ENCODE measurements at places on chromosomes 3 and 15. TPM values are rescaled to one million over a fixed set of nuclear protein-coding genes. Genes with fewer than 3 reads are reported as not detected.

DYNC1LI1 gene
- total RNA-seq: 35.7 TPM

GRCh38 chr15:35557544-35557943 lies 11.6 kb upstream of the DPH6 start:
- DNase-seq: no peak

SLC12A1 gene
- total RNA-seq: not detected

LRRC31 gene
- 0.29 TPM for total RNA-seq

RETNLB gene
- total RNA-seq: not detected

DNA sequence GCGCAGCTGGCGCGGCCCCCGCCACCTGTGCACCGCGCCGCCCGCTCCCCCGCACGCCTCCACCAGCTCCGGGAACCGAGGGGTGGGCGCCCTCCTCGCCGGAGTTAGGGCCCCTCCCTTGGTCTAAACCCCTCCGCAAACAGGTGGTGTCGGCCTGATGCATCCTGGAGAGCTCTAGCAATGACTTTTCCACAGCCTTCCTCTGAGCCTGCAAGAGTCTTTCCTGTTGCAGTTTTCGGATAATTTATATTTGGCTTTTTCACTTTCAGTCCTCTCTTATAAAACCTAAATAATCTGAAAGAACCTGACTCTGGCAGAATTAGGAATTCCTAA lies 334 bp upstream of the IGSF11 start:
- DNase-seq: no peak

DNA sequence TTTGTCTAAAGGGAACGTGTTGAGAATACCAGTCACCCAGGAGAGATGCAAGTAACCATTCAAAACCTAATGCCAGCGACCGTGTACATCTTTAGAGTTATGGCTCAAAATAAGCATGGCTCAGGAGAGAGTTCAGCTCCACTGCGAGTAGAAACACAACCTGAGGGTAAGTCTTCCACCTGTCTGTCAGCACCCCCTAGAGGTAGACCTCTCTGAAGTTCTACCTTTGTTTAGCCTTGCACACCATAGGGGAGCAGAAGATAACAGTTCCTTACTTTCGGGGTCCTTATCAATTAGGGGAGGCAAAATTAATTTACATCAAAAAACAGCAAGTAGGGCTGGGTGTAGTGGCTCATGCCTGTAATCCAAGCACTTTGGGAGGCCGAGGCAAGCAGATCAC lies 124.4 kb downstream of the HCN4 start:
- no peak for DNase-seq

HTD2 gene
- total RNA-seq: 11.1 TPM

NCBP2 gene
- 42.6 TPM for total RNA-seq

DNA sequence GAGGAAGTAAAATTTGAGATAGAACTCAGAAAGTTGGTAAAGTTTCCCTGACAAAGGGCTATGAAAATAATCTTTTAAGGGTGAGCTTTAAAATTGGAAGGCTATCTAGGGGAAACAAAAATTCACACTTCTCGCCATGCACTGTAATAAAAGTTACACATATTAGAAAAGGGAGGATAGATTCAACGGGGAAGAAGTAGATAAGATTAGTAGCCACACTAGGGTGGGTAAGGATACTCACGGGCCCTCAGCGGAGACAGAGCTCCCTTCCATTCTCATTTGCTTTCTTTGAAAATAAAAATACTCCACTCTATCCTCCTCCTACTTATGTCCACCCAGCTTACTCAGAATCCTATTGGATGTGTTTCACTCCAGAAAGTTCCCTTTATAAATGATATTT lies 691.3 kb upstream of the NR2F2 start:
- no peak for DNase-seq

MLF1 gene
- total RNA-seq: 8.8 TPM

DAZL gene
- not detected for total RNA-seq

DNA sequence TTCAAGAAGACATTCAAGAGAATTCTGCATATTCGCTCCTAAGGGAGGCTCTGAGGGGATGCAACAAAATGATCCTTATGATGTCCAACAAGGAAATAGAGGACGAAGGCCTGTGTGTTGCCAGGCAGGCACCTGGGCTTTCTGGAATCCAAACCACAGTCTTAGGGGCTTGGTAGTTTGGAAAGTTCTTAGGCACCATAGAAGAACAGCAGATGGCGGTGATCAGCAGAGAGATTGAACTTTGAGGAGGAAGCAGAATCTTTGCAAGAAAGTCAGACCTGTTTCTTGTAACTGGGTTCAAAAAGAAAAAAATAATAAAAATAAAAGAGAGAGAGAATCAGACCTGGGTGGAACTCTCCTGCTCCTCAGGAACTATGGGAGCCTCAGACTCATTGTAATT lies 11.7 kb upstream of the ATG7 start:
- DNase-seq: no peak

GRCh38 chr3:141600331-141600730 lies 113.5 kb downstream of the RASA2 start:
- DNase-seq: no peak

ZBED2 gene
- total RNA-seq: not detected

DNA sequence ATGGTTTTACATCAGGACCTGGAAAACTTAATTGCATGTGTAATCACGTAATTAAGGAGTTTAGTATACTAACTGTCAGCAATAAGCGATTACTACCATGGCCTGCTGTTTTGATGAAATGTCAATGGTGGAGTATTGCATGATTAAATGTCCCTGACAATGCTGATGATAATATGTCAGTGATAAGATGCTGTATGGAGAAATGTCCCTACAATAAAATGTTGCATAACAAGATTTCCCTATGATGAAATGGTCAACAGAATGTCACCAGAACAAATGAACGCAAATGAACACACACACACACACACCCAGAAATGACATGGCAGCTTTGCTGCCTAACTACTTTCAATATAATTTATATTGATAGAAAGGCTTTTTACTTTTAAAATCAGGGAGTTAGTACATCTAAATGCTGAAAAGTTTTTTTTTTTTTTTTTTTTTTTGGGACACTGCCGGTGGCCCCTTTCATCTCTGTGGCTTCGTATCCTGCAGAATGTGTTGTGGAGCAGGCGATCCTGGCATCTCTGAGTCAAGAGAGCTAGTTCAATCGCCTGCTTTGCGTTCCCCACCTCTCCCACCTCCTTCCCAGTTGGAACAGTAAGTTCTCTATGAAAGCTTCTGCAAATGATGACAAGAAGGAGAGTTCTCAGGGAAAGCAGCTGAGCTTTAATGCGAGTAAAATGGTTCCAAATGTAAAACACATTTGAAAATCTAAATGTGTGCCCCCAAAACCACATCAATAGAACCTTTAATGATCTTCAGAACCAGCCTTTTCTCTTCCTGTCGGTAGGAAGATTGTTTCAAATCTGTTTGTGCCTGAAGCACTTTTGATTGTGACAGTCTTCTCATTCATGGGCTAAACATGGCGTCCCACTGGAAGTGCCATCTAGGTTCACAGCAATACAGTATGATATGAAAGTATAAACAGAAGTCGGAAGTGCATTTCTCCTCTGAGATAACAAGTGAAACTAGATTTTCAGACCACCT lies 170.1 kb upstream of the GBE1 start:
- no peak for DNase-seq

A4GNT gene
- total RNA-seq: not detected

DNA sequence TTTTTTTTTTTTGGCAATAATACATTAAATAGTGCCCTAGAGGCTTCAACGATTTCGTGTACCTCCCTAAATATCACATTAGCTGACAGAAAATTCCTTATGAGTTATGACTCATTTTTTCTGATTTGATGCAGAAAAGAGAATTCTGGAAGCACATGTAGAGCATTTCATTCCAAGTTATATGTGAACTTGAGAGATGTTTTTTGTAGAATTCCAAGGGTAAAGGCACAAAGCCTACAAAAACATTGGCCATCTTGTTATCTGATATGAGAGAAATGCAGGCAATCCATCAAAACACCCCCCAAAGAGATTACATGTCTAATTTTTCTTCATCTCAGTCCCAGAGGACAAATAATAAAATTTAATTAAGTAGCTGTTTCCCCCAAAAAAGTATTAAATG lies 6.7 kb upstream of the PFN2 start:
- DNase-seq: no peak
